Activated naive CD4-positive, alpha-beta T cell treated with anti-CD3 and anti-CD28 coated beads for 36 hours (primary cell): ENCODE measurements at places on chromosomes 1 and 21.
A peak's percentile ranks its signal among the peaks of the same experiment; 100 is the strongest.

DNA sequence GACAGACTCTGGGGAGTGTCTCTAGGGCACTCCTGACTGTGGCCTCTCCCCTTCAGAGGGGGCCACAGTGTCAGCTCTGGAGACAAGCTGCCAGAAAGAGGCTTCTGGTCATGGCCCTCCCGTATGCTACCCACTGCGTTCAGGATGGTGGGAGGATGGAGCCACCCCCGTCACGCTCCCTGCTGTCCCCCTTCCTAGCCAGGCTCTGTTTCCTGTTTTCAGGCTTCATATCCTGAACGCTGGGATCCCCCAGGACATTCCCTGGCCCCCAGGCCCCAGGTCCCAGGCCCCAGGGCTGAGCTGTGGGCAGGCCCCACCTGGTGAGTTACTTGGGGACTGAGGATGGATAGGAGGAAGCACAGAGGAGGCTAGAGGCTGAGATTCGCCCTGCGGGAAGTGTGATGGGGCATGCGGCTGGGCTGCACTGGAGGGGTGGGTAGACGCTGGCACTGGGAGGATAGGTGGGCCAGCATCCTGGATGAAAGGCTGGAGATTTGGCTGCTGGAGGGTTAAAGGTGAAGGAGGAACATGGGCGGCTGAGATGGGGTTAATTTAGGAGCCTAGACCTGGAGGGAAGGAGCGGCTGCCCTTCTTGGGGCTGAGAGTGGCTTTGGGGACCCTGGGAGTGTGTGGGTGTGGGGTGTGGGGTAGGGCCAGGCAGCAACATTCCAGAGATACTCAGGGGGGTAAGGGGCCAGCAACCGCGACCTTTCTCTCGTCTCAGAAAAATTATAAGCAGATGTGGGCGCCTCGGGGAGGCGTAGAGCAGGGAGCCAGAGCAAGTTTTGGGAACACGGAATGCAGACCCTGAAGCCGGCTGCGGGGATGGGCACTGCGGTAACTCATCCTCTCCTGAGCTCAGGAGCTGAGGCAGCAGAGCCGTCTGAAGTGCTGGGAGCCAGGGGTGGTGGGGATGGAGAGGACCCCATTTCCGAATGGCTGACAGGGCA is 8.7 kb downstream of the PEAR1 start:
- no peak for DNase-seq

DNA sequence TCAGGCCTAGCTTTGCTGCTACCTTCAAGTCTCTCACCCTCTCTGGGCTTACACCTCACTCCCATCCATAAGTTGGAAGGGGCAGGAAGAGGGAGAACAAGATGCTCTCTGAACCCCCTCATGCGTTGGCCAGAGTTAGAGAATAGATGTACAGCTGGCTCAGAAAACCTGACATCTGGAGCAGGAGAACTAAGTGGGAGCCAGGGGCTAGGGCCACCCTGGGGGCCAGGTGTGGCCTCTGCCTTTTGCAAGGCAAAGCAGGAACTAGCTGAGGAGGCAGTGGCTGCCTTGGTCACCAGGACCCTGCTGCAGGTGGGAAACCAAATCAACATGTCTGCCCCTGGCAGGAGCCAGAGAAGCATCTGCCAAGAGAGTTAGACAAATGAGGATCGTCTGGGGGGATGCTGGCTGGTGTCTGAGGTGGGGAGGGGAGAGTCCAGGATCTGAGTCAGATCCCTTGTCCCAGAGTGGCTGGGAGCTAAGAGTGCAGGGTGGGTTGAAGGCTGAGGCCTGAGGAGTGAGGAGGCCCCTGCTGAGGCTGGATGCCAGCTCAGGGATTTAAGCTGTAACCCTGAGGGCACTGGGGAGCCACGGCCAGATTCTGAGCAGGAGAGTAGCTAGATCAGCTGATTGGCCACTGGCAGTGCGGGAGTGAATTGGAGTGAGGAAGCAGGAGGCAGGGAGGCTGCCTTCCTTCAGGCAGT is 115.0 kb downstream of the EPHB2 start:
- DNase-seq, result no peak

DNA sequence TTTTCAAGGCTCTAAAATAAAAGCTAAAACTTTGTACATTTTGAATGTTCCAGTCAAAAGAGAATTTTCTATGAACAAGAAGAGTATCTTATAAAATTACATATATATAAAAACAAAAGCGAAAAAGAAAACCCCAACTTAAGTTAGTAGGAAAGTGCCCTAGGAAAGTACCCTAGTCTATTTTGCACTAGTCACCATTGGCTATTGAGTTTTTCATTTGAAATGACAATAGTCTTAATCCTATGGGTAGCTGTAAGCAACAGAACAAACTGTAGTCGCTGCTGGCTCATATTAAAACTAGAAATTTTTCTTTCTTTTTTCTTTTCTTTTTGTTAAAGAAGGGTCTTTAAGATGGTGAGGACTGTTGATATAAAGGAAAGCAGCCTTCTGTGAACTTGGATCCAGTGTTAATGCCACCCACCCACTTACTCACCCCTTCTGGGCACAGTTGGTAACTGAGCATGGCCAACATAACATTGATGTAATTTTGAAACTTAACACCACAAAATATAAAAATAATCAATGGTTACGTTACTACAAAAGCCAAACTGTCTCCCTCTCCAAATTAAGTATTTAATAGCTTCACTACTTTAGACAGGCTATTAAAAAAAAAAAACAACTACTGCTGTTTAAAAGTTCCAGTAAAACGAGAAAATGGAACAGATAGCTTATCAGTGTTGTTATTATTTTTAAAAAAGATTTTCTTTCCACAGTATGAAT is 177.0 kb downstream of the EIF4G3 start:
- no peak for DNase-seq

DNA sequence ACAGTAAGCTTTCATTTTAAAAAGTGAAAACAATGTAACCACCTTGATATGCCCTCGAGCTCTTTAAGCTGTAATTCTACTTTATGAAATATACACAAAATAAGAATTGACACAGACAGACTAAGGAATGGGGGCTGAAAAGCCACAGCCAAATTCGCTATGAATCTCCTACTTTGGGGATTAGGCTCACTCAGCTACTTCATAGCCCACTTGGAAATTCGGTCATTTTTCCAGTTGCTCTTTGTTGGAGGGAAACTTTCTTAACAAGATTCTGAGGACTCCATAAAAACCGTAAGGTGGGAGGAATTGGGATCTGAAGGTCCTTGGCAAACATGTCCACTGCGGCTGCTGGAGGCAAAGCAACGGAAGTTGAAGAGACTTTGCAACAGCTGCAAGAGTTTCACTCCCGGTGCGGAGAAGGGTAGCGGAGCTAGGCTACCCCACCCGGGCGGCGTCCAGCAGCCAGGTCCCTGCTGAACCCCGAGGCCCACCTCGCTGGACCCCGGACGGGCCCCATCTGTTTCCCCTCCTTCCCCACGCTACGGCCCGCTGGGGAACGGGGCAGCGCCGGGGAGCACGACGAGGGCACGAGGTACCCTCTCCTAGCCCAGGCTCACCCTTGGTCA is 634 bp downstream of the MYCBP start:
- peak; percentile 50 for DNase-seq

DNA sequence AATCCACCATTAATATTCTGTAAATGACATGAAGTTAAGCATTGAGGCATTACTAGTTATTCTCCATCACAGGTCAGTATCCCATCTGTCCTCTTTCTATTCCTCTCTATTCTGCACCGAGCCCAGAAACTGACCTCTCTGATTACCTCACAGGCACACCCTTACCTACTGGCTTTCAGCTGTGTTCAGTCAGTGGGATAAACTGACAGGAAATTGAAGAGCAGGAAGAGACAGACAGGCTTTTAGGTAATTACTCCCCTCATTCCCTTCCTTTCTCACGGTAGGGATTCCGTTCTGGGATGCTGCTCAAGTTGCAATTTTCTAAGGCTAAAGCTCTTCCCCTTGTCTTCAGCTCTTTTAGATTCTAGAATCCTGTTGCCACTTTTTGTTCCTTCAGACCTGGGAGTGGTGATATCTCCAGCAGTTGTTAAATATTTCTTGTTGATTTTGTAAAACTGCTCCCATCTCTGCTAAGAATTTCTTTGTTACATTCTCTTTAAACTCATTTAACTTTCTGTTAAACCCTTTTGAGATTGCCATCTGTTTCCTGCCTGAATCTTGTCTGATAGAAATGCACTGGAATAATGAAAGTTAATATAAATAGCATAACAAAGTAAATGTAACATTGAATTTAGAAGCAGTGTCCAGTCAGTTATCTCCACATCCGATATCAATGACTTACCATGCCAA is 1063.4 kb downstream of the PLA2G4A start:
- no peak for DNase-seq

DNA sequence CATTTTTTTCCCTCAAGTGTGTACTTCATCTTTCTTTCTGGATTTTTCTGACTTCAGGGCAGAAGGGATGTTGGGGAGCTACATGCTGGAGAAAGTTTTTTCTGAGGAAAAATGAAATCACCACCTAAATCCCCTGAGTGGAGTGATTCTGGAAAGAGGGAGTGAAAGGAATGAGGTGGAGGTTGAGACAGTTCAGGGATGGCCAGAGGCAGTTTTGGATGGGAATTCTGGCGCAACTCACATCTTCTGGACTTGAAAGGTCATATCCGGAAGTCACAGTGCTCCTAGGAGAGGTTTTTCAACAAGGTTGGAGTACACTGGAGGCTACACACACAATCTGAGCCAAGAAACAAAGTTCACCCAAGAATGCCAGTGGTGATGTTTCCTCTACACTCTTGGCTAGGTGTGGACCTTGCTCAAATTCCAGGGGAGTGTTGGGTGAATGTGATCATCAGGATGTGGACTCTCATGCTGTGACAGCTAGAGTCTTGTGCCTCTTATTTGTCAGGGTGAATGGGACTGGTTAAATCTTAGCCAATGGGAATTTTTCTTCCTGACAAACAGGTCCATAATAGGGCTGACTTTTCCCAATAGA is 161.5 kb downstream of the HLX start:
- no peak for DNase-seq

DNA sequence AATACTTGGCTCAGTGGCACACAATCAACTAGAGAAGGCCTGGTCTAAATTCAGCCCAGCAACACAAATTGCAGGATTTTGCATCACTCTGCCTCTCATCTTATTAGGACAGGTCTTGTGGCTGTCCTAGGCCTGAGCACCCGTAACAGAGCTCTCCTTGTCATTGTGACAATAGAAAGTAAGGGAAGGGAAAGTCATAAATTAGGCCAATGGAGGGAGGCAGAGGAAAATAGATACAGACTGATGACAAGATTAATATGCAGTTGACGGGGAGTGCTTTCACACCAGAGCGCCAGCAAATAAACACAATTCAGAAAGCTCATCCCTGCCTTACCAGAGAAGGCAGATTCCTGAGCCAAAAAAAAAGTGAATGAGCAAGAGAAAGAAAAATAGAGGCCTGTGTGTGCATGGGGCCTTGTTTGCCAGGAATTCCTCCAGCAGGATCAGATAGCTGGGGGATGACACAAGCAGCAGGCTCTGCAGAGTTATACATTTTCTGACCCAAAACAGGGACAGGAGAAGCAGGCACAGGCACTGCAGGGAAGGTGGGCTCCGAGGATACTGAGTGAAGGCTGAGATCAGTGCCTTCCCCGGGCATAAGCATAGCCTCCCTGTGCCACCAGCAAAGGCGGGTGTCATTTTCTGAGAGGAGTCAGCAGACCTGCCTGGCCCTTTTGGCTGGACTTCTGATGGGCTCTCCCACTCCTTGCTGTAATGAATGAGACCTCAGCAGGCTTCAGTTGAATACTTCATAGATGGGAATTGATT is 110.0 kb upstream of the SPAG17 start:
- DNase-seq, result no peak

- DNase-seq, result no peak
Measured at GRCh38 chr1:212680680-212681389, 18.8 kb downstream of the BATF3 start.

DNA sequence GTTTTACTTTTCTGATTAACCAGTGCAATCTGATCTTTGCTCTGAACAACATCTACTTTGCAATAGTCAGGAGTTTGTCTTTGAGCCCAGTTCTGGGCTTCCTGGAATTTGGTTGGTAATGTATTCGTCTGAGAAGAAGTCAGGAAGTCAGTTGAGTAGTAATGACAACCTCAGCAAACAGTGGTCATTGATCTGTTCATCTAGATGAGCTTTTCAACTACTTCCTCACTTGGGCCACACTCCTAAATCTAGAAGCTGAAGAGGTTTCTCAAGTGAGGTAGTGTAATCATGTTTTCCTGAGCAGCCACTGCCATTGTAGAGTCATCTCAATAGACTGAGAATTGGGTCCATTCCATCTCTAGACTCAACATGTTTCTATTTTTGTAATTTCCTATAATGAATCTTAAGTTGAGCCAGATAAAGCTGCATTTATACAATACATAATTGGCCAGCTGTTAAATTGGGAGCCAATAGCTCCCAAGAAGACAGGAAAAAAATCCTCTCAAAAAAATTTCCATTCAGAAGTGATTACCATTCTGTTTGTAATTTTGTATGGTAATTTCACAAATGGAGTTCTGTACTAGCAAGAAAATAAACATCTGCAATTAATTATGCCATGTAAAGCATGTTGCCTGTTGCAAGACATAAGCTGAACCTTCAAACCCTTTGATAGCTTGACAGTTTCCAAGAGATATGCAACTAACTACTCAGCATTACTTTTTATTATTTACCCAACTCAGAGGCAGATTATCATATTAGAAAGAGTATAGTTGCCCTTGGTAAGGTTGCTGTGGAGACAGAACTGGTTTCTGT is 49.6 kb downstream of the WDR64 start:
- DNase-seq, result no peak

GRCh38 chr1:60763741-60764140 is 318.6 kb upstream of the NFIA start:
- no peak for DNase-seq

DNA sequence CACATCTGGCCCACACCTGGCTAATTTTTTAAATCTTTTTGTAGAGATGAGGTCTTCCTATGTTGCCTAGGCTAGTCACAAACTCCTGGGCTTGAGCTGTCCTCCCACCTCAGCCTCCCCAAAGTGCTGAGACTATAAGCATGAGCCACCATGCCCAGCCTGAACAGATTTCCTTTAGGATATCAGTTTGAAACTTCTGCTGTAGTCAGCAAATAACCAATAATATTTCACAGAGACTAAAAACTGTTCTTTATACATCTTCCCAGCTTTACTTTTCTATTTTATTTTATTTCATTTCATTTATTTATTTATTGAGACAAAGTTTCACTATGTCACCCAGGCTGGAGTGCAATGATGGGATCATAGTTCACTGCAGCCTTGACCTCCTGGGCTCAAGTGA is 29.9 kb upstream of the TEKT2 start:
- DNase-seq, result no peak

- DNase-seq, result no peak
Measured at GRCh38 chr1:240337781-240338180, 246.1 kb downstream of the FMN2 start.

GRCh38 chr1:166383635-166384346 is 217.0 kb upstream of the FAM78B start:
- no peak for DNase-seq

- no peak for DNase-seq
Measured at GRCh38 chr1:234882898-234883297, 245.7 kb downstream of the TOMM20 start.

- DNase-seq, result no peak
Measured at GRCh38 chr1:245807306-245807705, 652.5 kb downstream of the KIF26B start.

GRCh38 chr1:95249916-95250315 is 15.9 kb downstream of the RWDD3 start:
- DNase-seq, result no peak

- DNase-seq, result no peak
Measured at GRCh38 chr1:58727364-58727763, 27.5 kb upstream of the MYSM1 start.

- DNase-seq, result no peak
Measured at GRCh38 chr1:927234-927633, 3.5 kb downstream of the SAMD11 start.
